RPMI8226 (cell line): ENCODE measurements at places on chromosomes 3 and 15.

GRCh38 chr3:83946554-83946953 is 1012.2 kb upstream of the CADM2 start:
- DNase-seq, result no peak

DNA sequence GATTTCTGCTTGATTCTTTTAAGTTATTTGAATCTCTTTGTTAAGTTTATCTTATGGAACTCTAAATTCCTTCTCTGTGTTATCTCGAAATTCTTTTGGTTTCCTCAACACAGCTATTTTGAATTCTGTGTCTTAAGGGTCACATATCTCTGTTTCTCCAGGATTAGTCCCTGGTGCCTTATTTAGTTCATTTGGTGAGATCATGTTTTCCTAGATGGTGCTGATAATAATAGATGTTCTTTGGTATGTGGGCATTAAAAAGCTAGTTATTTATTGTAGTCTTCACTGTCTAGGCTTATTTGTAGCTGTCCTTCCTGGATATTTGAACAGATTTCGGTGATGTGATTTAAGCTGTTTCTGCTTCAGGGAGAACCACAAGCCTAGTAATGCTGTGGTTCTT is 615.6 kb upstream of the NECTIN3 start:
- no peak for DNase-seq

- no peak for DNase-seq
Observed at GRCh38 chr15:68176601-68177000, 28.5 kb downstream of the CALML4 start.

DNA sequence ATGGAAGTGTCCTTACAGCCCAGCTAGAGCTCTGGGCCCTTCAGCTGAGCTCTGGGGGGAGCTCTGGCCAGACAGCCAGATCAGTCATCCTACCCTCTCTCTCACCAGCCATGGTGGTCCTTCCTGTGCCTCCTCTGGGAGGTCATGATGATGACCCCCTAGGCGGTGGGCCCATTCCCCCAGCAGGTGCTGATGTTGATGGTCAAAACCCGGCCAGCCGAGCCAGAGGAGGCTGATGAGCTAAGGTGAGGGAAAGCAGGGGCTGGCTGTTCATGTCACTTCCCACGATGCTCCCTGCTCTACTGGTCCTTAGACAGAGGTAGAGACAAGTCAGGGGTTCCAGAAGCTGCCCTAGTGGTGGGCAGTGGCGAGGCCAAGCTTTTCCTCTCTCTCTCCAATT is 35.0 kb downstream of the GRAMD2A start:
- DNase-seq, result no peak

DNA sequence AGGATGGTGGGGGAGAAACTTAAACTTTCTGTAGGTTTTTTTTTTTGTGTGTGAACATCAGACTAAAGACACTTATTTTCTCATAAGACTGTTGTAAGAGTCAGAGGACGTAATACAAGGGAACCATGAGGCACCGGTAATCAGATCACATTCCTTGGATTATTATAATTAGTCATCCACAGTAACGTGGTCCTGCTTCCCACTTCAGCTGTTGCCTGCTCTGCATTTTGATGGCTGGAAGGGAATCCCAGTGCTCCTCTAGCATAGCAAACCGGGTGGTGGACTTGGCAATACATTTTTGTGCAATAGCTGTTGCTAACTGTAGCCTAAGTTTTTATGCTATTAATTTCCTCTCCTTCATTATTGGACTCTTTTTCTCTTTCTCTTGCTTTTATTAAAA is 294.8 kb downstream of the NR2F2 start:
- DNase-seq, result no peak

- DNase-seq, result no peak
Observed at GRCh38 chr15:78035321-78035751, 42.2 kb downstream of the TBC1D2B start.

DNA sequence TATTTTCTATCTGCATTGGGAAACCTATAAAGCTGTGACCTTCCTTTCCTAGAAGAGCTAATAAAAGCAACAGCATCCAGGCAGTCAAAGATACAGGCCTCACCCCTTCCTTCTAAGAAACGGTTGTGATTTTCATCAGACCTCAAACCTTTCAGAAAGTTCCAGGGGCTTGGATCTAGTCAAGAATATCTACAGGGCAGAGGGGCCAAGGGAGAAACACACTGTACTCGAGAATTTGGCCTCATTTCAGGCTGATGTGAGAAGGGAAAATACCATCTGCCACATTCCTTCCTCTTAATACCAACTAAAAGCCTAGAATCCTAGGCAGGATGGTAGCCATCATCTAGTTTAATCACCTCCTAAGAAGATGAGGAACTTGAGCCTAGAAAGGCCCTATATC is 24.5 kb upstream of the BCL6 start:
- no peak for DNase-seq

DNA sequence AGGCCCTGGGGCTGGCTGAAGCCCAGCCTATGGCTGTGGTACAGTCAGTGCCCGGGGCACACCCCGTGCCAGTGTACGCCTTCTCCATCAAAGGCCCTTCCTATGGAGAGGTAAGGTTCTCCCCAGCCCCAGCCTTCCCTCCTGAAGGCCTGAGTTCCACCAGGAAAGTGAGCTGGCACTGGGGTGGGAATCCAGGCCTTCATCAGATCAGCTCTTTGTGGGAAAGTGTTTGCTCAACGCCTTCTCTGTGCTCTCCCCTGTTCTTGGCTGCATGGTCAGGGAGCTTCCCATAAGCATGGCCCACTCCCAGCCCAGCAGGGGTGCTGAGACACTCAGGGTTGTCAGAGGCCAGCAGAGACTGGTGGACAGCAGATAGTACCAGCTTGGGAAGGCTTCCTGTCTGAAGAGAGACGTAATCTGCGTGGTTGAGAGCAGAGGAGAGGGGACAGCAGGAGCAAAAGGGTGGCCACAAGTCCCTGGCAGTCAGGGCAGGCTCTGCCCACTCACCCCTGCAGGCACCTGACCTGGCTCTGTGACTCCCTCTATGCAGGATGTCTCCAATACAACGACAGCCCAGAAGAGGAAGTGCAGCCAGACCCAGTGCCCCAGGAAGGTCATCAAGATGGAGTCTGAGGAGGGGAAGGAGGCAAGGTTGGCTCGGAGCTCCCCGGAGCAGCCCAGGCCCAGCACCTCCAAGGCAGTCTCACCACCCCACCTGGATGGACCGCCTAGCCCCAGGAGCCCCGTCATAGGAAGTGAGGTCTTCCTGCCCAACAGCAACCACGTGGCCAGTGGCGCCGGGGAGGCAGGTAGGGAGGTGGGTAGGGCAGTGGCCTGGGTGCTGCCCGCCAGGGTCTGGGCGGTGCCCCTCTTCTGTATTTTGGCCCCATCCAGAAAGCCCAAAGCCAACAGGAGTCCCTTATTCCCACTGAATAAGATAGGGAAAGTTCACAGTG is 38.4 kb downstream of the PML start:
- DNase-seq, result no peak

- no peak for DNase-seq
Observed at GRCh38 chr15:58519516-58519915, 87.7 kb downstream of the LIPC start.

DNA sequence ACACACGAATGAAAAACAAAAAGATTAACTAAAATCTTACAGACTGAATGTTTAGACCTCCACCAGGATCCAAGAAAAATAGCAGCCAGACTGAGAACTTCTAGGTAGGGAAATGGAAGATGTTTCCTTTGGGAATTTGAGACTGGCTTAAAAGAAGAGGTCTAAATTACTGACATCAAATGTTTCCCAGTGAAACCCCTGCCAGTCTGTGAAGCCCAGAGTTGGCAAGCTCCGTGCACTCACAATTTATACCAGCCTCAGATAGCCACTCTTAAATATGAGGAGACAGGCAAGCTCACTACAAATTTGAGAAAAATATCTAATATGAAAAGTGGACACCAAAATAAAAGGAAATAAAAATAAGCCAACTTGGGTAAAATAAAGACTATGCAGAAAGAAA is 700.5 kb upstream of the ZNF385D start:
- DNase-seq, result no peak

DNA sequence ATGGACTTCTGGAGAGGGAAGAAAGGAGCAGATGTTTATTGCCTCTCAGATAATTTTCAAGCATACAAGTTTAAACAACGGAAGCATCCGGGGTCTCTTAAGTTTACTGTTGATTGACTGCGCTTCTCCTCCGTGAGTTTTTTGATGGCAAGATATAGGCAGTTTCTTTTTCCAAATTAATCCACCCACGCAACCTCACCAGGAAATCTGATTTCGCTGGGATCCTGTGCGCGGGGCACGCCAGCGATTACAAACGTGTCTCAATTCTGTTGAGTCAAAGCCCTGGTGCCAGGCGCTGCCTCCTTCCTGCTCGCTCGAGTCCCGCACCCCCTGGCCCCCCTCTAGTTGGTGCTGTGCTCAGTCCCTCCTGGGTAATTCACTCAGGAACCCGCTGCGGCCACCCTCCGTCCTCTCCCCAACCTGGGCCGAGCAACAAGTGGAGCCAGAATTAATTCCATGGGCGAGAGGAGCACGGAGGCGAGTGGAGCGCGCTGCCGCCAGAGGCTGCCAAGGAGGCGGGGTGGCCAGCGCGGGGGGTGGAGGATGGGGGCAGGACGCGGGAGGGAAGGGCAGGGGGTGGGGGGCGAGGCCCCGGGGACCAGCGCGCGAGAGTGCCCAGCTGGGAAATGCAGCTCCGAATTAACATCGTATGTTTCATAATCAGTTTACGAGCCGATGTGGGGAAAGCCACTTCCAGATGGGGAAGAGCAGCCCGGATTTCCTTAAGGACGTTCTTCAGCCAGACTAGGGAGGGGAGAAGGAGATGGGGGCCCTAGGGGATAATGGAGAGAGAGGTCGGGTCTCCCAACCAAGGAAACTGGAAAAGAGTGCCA is 6.0 kb downstream of the WNT5A start:
- DNase-seq, result no peak

- no peak for DNase-seq
Observed at GRCh38 chr15:57026016-57026592, 107.7 kb downstream of the TCF12 start.

DNA sequence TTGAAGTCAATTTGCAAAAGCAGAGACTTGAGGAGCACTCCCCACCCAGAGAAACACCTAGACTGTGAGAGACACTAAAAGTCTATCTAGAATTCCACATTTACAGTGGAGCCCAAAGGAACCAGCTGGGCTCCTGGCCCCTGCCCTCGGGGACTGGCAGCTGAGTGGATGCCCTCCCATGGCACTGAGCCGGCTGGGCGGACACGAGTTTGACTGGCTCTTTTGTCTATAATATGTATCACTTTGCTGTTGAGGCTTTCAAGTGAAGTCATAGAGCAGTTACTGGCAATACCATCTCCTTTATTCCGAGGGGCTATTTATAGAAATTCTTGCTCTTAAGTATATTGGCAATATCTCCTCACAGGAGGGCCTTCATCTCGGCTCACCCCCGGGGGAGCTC is 65.8 kb upstream of the TNFAIP8L3 start:
- DNase-seq, result no peak

DNA sequence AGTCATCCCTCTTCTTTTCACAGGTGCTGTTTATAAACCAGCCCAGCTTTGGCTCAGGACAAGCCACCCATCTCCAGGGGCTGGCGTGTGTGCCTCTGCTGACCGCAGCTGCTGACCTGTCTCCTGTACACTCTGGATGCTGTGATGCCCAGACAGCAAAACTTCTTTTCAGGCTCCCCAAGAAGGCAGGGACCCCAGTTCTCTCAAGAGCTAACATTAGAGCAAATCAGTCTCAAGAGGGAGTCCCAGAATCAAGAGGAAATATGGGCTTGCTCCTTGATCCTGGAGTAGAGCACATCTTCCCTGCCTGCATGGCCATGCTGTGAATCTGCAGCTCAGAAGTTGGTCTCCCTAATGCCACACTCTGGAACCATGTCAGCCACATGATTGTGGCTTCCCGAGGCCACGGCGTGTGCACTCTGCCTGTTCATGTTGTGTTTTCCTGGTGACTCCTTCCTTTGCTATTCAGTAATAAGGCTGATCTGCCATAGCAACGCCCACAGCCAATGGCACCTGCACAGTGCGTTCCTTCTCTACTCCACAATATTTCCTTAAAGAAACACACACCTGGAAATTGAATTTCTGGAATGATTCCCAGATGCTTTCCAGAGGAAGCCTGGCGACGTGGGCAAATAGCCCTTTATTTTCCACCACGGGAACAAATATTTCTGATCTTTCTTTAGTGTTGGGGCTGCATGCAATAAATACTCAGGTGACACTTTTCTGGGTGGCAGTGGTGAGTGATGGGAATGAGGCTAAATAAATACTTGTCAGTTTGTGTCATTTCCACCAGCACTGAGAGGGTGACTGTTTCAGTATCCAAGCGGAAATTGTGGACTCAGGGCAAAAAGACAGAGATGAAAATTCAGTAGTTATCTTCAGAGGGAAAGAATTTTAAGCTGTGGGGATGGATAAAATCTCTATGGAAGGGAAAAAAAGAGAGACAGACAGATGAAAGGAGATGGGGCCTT is 21.9 kb upstream of the THSD4 start:
- DNase-seq, result no peak

DNA sequence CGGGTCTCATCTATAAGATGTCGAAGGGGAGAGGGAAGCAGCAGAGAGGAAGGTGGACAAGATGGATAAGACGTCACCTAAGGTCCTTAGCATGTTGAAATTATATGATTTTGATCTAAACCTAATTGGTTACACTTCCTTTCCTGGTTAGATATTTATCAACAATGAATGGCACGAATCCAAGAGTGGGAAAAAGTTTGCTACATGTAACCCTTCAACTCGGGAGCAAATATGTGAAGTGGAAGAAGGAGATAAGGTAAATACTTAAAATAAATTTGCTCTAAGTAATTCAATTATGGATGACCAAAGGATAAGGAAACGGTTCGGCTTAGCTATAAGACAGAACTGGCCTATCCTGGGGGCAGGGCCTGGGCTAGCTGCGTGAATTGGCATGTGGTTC is 5.5 kb downstream of the ALDH1A3 start:
- DNase-seq, result no peak

DNA sequence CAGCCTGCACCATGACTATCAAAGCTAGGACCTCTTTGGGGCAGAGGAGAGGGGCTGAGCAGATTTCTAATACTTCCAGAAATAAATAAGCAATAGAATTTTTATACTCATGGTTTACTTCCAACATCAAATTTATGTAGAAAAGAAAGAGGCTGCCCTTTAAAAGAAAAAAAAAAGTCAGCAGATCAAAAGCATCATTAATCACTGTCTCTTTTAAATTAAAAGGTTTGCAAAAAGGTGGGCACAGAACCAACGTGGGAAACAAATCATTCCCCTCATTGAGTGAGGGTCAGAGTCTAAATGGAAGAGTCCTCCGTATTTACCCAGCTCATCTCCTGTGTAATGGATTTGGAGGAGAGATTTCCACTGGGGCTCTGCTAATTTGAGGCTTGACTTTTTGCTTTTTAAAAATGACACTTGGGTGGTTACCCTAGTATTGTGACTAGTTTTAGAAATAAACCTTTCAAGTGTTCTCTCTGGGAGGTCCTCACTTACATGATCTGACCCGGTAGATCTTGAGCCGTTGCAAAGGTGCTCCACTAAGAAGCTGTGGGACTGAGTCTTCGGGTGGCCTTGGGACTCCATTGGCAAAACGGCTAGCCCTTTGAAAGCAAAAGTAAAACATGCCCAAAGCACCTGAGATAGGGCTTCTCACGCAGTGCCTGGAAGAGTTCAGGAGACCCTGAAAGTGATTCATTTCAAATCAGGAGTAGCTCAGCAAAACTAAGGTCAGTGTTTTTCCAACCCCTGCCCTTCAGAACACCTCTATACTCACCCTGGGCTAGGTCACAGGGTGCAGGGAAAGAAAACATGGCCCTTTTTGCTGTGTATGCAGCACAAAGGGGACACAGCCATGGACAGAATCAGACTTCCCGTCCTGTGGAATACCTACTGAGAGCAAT is 320.9 kb downstream of the FOXP1 start:
- DNase-seq, result no peak

GRCh38 chr3:12415014-12415680 is 69.1 kb upstream of the TSEN2 start:
- DNase-seq, result no peak
